ENCODE measurements at places on chromosomes 12 and 14.

DNA sequence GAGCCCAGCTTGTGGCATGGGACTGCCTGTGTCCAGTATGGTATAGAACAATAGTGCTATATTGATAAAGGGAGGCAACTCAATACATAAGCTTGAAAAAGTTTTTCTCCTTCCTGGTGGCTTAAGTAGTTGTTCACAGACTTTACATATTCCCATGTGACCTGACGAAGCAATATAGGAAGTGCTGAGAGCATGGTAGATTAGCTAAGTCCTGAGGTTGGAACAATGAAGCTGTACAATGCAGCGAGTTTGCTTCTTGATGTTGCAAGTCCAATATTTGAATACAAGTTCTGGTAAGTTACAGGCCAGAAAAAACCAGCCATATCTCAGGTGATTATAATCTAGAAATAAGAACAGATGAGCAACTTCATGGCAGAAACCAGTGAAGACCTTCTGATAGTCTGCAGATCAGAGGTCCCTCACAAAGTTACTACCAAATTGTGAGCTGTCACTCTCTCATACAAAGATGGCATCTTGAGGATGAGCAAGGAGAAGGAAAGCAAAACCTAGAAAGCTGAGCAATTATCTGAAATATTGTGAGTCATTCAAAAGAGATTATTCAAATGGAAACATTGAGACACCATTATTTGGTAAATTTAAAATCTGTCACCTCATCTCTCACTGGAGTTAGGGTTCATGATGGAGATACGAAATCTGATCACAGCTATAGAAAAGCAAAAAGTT lies 72.9 kb upstream of the BTG1 start:
- DNase-seq, result no peak

DNA sequence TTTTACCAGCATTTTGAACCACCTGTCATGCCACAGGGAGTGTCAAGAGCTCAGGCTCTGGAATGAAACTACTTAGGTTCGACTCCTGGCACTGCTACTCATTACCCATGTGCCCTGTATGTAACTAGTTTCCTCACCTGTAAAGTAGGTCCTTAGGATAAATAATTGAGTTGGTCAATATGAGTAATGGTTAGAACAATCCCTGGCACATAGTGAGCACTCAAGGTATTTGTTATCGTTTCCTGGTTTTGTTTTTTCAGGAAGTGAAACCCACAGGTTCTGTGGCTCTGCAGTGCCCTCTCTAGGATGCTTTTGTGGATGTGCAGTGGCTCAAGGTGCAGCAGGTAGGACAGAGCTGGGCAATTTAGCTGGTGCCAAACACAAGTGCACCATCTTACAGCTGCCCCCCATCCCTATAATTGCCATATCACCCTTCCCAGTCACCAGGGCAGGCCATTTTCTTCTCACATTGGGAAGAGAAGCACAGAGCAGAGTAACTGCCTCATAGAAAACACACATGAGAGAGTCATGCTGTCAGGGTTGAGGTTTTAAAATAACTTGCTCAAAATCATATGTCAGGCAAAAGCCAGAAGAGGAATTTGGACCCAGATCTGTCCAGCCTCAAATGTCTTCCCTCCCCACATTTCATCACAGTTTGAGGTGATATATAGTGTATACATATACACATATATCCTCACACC lies 297.5 kb downstream of the RPAP3 start:
- no peak for DNase-seq

DNA sequence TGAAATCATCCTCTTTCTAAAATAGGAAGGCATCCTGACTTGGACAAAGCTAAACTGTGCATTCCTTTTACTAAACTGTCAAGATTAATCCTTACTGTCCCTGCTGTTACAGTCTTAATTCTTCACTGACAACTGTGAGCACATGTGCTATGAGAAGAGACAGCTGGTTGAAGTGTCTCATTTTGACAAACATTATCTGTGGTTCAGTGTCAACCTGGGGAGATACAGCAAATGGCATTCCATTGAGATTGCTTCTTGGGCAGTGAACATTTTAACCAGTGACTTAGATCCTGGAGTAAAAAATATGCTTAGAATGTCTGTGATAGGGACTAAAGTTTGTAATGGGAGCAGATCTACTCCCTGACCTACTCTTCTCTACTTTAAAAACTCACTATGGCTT lies 552.6 kb upstream of the ATP2B1 start:
- no peak for DNase-seq

GRCh38 chr12:123966596-123966995 lies 6.0 kb downstream of the CCDC92 start:
- no peak for DNase-seq

DNA sequence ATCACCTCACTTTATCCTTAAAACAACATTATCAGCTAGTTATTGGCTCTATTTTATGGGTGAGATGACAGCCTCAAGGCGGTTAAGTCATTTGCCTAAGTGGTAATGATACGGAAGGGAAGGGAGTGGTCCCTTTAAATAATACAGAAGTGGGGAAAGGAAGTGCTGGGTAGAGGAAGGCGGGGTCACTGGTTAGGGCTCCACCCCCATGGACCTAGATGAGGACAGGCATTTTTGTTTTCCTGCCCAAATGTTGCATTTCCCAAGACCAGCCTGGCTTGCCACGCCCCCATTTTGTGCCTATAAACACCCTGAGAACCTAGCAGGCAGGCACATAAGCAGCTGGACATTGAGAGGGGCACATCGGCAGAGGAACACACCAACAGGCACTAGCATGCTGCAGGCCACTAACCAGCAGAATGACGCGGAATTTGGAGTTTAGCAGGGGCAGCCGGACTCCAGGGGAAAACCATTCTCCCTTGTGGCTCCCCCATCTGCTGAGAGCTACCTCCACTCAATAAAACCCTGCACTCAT lies 100.9 kb downstream of the EPS8 start:
- no peak for DNase-seq

DNA sequence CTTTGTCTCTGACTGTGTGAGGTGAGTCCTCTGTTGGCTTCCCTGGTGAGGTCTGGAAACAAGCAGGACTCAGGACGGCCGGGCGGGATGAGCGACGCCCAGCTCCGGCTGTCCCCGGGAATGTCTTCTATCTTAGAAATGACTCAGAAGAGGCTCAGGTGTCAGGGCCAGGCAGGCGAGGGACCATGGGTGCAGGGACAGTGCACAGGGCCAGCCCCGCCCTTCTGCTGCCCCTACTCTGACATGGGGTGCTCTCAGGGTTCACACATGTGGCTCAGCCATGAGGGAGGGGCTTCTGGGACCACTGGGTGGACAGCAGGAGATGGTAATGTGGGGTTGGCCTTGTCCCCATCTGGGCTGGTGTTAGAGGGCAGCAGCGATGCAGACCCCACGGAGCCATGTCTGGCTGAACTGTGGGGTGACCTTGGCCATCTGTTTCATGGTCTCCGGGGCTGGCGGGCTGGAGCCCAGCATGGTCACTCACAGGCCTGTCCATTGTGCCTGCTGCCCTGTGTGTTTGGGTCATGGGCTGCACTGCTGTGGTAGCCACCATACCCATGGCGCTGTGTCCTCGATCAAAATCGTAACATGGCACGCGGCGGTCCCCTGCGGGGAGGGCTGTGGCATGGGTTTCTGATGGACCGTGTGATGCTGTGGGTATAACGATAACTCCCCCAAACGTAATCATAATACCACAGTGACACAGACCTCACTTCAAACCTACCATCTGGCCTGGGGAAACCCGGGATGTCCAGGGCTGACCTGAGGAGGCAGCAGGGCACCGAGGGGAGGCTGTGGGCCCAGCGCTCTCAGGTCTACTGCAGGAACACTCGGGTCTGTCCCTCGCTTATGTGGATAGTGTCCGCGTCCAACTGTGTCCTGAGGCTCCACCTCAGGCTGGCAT lies 368.8 kb downstream of the TMEM121 start:
- DNase-seq, result no peak
